ENCODE measurements at places on chromosomes 16 and 17.

GRCh38 chr16:53510704-53511070 is 7.7 kb upstream of the AKTIP start:
- DNase-seq = no peak

DNA sequence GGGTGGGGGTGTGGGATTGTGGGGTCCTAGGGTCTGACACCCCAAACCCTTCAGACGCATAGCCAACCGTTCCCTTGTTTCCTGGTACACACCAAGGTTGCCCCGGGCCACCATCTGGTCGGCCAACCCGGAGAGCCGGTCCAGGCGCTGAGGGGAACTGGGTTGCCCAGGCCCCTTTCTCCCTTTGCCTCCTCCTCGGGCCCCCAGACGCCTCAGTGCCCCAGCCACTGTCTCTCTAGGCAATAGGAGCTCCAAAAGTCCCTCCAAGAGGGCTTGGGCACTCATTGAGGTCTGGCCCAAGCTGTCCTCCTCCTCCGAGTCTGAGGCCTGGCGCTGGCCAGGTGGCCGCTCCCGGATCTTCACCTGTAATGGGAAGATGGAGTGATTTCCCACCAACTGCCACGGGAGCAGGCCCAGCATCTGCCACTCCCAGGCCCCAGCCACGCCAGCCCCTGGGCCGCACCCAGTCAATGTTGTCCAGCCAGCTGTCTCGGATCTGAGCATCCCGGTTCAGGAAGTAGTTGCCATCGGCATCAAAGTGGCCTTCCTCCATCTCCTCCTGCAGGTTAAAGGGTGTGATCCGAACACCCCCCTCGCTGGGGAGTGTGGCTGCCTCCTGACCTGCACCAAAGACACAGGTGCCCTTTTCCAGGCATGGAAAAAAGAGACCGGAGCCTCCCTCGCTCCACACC is 1.5 kb downstream of the CD2BP2 start:
- no peak for DNase-seq

GRCh38 chr17:39926588-39927100 is 757 bp downstream of the ORMDL3 start:
- DNase-seq = peak; percentile 85

DNA sequence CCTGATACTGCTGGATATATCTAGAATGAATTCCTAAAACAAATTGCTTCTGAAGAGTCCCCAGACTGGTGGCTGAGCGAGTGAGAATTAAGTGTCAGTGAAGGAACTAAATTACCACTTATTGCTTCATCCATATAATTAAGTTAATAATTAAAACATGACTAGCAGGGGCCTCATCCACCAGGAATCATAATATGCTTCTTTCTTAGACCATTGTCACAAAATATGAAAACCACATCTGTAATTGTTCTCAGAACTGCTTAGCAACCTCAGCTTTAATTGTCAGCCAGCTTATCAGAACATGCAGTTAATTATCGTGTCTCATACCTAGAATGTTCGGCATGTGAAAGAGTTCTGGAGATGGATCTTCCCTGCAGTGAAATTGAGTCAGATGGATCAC is 21.2 kb upstream of the PIRT start:
- no peak for DNase-seq

DNA sequence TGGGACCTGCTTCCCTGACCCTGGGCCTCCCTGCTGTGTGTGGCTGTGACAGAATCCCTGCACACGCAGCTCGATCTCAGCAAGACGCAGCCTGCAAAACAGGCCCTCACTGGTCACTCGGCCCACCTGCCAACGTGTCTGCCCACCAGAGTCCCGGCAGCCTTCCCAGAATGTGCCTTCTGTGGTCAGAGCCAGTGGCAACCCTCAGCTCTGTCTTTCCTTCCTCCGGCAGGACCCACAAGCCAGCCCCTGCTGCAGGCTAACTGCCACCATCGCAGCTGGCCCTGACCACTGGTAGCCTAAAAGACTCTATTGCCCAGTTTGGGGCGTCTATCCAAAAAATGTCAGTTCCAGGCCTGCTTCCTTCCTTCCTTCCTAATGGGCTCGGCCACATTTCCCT is 83.2 kb downstream of the LITAF start:
- peak; percentile 69 for DNase-seq

DNA sequence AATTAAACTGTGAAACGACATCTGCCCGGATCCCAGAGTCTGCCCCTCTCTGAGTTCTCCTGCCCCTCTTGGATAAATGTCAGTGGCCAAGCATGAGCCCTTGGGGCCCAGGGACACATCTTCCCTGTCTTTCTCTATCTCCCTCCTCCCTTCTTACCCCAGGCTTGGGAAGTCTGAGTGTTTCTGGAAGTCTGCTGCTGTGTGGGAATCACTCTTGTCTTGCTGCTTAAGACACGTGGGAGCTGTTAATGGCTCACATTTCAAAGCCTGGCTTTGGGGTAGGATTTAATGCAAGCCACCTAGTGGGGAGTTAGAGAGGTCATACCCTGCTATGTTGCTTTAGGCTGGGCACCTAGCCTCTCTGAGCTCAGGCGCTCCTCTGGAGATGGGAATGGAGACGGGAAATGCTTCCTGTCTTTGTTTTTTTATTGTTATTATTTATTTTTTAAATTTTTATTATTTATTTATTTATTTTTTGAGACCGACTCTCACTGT is 218.5 kb upstream of the CIBAR2 start:
- DNase-seq = no peak

DNA sequence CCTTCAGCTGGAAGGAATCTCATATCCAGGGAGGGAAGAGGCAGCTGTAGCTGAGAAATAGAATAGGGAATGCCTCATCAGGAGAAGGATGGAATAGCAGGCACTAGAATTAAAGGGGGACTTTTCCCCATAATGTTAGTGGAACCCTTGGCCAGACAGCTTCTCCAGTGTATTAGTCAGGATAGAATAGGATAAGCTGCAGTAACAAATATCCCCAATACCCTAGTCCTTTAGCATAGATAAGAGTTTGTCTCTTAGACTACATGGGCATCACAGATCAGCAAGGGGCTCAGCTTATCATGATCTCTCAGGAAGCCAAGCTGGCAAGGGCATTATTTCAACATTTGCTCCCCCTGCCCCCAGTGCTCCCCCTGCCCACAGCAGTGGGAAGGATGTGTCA is 44.7 kb upstream of the RPL38 start:
- DNase-seq = no peak

- DNase-seq = peak; percentile 85
Observed at GRCh38 chr17:42853004-42853403, 2.0 kb downstream of the AOC3 start.

Data from posterior vena cava (tissue), 2 donors.